ENCODE measurements at places on chromosomes 6 and 20.

GRCh38 chr20:21562656-21563055, 48.8 kb upstream of the NKX2-2 start:
- no peak for DNase-seq

GRCh38 chr6:2558098-2558680, 192.5 kb downstream of the MYLK4 start:
- DNase-seq, result no peak

- DNase-seq, result no peak
Observed at GRCh38 chr20:62304331-62305148, 1.7 kb downstream of the ADRM1 start.

GRCh38 chr6:87066449-87067333, 28.2 kb downstream of the CGA start:
- no peak for DNase-seq

- no peak for DNase-seq
Observed at GRCh38 chr20:62742550-62742949, 33.9 kb downstream of the NTSR1 start.

- DNase-seq, result no peak
Observed at GRCh38 chr20:3541887-3542721, 71.3 kb downstream of the ATRN start.

GRCh38 chr6:14693301-14694192, 552.3 kb upstream of the JARID2 start:
- DNase-seq, result no peak

- DNase-seq, result peak; percentile 20
Observed at GRCh38 chr20:16821211-16822089, 73.3 kb downstream of the OTOR start.

- no peak for DNase-seq
Observed at GRCh38 chr6:30543821-30544220, 12.5 kb downstream of the GNL1 start.

GRCh38 chr6:128118401-128118800, 217.5 kb upstream of the THEMIS start:
- DNase-seq, result no peak

DNA sequence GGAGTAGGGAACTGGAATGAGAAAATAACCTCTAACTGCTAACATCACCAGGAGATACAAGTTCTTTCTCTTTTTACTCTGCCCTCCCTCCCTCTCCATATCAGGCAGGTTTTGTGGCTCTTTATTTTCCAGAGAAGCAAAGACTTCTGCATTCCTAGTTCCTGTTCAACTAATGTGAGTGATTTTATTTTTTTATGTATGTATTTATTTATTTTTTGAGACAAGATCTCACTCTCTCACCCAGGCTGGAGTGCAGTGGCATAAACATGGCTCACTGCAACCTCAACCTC, 6.0 kb upstream of the IER3 start:
- no peak for DNase-seq

DNA sequence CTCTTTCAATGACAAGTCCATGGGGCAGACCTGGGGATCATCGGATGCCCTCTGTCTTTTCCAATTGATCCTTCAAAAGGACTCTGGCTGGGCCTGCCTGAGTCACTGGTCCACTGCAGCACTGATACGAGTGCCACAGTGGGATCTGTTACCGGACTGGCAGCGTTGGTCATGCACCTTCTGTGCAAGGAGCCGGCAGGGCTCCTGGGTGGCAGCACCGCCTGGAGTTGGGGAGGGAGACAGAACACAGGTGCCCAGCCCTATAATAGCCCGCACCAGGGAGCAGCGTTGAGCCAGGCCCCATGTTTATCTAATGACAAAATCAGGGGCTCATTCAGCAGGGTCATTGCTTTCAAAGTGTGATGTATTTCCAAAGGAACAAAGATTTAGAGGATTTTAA, 64.2 kb upstream of the NXT1 start:
- DNase-seq, result no peak

Data from stimulated activated CD4-positive, alpha-beta T cell treated with anti-CD3 and anti-CD28 coated beads, Interleukin-12 subunit alpha, Interleukin-12 subunit beta, amount 100 ng/mL, for 48 hours (primary cell).